ENCODE measurements at places on chromosomes 6 and 20.
A peak's percentile ranks its signal among the peaks of the same experiment; 100 is the strongest.

DNA sequence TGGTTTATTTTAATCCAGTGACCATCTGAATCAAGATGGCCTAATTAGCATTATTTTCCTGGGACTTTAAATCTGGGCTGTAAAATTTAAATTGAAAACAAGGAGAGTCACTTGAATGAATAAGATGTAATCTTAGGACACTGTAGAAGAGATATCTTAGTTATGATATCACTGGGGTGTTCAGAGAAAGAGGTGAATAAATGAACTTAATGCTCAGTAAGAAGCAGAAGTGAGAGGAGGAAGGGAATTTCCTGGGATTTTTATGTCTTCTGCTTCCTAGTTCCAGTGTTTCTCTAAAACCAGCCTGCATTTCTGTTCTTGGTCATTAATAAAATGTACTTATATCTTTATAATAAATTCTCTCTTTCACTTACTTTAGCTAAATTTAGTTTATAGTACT, 136.8 kb upstream of the PTPRK start:
- no peak for DNase-seq

DNA sequence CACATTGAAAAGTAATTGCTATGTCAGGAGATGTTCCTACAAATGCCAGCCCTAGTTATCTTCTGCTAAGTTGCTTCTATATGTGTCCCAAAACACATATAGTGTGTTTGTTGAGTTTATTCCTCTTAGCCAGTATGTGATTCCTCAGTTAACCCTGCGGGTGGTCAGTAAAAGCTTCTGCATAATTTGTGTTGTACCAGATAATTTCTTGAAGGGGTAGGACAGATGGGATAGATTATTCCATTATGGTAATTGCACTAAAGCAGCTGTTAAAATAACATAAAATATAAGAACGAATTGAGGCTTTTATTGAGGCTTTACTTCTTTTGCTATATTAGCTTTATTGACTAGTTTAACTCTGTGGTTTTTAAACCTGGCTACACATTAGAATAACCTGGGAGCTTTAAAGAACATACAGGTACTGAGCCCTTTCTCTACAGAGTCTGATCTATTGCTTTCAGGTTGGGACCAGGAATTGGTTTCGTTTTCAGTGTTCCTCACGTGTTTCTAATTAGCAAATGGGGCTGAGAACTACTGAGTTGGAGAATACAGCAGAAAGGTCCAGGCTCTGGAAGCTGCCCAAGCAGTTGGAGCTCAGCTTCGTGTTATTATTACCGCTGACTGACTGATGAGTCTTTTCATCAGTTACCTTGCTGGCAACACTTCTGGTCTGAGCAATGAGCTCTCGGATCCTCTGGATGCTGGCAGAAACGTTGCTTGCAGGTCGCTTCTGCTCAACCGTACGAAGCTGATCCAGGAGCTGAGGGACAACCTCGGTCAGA, 56.9 kb downstream of the FAM229B start:
- peak; percentile 78 for DNase-seq

DNA sequence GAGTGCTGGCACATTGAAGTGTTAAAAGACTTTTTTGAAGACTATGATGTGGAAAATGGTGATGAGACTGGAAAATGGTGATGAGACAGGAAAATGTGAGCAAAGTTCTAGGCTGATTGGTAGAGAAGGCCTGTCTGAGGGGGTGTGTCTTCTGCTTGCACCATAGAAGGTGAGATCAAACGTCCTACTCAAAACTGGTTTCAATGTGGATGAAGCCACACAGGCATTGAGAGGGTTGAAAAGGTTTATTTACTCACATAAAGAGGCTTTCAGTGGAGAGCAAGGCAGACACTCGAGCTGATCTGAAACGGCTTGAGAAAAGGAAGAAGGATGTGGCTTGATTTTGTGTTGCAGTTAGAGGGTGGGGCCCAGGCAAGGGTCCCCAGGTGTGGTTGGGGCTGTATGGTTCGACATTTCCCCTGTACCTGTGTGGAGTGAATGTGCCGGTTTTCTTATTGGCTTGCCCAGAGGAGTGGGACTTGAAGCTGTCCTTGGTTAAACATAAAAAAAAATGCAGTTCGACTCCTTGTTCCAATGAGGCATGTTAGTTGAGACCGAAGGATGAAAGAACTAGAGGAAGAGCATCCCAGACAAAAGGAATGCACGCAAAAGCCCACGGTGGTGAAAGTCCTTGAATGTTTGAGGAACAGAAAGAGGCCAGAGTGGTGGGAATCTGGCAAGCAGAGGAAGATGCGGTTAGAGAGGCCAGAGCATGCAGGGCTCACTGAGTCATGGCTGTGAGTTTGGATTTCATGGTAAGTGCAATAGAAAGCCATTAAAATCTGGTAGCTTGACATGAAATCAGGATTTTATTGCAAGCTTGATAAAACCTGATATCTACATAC, 172.3 kb downstream of the EPM2A start:
- DNase-seq: no peak

GRCh38 chr6:12477616-12478015, 187.5 kb downstream of the EDN1 start:
- DNase-seq: no peak

- DNase-seq: no peak
Measured at GRCh38 chr6:154895841-154896240, 99.3 kb upstream of the TIAM2 start.

DNA sequence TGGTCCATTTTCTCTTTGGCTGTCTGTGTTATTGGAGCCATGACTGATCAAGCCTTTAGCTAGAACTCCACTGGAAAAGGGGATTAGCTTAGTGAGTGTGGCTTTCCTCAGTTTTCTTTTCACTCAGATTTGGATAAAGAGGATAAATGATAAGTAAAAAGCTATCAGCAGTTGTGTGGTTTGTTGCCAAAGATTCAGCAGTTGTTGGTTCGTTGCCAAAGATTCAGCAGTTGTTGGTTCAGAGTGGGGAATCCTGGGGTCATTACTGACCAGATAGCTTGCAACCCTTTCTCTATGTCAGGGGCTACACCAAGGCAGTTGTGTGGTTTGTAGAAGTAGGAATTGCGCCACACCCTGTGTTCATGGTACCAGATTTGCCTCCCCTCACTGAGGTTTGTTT, 107.7 kb upstream of the SCP2D1 start:
- DNase-seq: no peak

All from NCI-H524 (cell line).